ENCODE measurements at places on chromosomes 2 and 18.
A peak's percentile ranks its signal among the peaks of the same experiment; 100 is the strongest.

DNA sequence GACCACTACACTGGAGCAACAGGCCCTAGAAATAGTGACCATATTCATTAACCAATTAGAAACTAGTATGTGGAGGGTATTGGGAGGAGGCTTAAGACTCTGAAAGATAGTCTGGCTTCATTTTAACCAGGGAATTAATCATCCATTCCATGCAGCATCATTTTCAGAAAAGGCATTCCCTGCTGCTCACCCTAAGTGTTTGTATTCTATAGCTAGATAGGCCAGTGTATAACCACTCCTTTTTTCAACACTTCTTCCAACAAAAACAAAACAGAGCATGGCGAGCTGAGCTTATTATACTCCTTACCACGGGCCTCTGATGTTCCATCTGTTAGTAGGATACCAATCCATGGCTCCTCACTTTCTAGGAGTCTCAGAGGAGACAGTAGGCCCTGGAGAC is 112.0 kb upstream of the PKDCC start:
- no peak for DNase-seq

DNA sequence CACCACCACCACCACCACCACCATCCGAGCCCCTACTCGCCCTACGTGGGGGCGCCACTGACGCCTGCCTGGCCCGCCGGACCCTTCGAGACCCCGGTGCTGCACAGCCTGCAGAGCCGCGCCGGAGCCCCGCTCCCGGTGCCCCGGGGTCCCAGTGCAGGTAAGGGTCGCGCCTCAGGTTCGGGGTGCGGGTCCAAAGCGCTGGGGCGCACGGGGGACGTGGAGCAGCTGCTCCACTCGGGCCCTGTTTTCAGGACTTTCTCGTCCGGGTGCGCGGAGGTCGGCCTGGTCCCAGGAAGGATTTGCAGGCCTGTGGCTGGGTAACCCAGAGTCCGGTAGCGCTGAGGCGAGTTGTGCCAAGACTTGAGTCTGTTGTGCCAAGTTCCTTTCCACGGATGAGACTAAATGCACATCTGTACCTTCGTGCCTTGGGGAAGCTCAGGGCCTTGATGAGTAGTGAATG is 2.8 kb downstream of the GATA6 start:
- no peak for DNase-seq

DNA sequence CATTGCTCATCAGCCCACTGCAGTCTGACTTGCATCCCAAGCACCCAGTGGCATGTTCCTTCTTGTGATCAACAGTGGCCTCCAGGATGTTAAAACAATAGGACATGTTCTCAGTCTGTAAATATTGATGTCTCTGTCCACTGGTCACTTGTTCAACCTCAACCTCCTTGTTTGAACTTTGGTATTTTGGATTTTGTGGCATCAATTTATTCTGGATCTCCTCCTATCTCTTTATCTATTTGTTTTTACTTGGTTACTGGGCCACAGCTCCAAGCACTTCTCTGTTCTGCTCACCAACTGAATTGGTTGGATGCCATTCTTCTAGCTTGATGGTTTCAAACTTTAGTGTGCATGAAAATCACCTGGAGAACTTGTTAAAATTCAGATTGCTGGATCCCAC is 1414.8 kb upstream of the CELF4 start:
- DNase-seq = no peak

DNA sequence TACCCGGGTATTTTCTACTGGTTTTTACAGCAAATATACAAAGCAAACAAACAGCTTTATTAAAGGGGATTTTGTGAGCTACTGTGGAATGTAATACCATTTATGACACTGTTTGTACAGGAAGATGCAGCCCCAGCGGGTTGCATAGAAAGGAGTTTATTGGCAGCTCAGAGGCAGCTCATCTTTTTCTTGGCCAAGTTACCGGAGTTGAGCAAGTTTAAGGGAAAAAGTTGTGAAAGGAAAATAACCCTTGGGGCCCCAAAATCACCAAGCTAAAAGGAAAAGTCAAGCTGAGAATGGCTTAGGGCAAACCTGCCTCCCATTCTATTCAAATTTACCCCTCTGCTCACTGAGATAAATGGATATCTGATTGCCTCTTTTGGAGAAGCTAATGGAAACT is 60.8 kb downstream of the MOB4 start:
- DNase-seq = peak; percentile 26

GRCh38 chr2:133571249-133571648 is 3.0 kb upstream of the NCKAP5 start:
- DNase-seq = no peak

DNA sequence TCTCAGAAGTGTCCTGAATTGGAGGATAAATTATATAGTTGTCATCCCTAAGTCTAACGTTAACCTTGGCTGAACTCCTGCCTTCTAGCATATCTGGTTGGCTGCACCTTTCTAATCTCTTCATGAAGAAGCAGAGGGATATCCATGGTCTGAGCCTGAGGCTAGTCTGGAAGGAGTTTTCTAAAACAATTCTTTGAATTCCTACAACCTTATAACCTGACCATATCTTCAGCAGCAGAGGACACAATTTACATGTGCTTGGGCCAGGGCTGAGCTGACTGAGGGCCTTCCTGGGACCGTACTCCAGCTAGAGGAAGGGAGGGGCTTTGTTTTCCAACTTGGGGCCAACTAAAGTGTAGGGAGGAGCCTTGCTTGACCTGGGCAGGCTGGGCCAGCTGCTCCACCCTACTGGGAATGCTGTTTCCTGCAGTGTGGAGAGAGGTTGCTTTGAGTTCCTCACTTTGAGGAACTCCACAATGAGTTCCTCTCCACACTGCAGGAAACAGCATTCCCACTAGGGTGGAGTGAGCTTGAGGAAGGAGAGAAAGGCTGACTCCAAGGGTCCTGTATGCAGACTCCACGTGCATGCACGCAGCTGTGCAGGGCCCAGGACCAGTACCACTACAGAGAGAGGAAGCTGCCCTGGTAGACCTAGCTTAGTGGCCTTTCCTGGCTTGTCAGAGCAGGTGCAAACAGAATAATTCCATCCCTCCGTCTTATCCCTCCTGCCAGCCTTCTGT is 19.6 kb downstream of the CEP68 start:
- DNase-seq = no peak

DNA sequence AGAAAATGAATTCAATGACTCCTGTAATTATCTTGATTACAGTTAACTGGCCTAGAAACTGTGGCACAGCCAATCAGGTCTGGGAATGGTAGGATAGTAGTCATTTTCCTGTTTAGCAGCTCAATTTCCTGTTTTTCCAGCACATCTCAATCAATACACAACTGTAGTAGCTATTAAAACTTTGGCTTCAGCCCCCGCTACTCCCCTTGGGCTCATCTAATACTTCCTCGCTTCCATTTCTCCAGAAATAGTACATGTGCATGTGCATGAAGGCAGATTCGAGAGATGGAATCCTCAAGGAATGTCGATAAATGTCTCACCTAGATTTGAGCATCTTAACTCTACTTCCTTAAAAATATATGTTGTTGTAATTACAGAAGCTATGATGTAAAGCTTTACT is 9.7 kb downstream of the COBLL1 start:
- DNase-seq = no peak

DNA sequence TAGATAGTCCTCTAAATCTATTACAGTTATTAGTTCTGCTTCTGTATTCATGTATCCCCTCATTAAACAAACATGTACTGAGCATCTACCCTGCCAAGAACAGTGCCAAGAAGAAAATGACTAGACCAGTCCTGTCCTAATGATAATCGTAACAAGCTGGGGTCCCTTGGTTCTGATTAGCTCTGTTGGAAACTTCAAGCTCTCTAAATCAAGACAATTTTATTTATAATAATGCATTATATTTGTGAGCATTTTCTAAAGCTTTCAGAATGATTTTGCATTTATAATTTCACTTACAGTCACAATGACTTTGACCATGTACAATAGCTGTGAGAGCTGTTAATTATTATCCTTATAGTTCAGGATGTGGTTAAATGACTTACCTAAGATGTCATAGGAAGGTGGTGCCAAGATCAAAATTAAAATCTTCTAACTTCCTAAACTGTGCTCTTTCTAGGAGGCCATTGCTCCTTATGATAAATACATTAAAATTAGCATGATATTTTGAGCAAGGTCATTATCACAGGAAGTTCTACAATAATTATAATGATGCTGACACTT is 336.5 kb upstream of the SLC39A10 start:
- DNase-seq = no peak

DNA sequence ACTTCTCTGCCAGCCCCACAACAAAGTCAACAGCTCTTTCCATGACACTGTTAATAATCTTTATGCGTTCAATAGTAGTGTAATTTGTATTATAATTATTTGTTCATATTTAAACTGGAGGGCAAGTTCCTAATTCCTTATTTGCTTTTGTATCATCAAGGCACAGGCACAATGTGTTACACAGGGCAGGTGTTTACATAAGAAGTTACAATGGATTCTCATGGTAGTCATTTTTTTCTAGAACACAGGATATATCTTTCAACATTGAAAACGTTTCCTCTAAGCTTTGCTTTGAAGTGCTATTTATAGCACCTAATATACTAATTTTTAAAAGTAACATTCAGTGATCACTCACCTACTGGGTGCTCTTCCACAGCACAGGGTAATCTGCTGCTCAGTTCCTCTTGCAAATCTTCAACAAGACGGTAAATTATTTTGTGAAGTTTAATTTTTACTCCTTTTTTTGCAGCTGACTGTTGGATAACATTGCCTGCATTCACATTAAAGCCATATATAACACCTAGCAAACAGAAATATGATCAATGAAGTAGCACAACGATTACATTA is 7.3 kb downstream of the RPS27A start:
- DNase-seq = no peak

DNA sequence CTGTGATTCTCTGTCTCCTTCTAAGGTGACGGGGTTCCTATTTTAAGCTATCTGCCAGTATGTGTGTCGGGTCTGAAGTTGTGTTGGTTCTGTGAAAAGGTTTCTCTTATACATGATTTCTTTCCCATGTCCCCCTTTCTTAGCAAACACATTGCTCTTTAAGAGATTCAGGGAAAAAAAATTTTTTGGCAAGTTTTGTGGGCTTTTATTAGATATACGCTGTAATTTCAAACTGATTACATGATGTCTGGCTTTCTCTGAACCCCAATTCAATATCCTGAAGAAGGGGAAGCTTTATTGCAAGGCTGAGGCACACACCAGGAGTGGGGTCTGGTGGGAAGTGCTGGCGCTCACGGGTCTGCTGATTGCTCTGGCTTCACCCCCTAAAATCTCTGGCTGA is 210.6 kb downstream of the AGPS start:
- DNase-seq = no peak

DNA sequence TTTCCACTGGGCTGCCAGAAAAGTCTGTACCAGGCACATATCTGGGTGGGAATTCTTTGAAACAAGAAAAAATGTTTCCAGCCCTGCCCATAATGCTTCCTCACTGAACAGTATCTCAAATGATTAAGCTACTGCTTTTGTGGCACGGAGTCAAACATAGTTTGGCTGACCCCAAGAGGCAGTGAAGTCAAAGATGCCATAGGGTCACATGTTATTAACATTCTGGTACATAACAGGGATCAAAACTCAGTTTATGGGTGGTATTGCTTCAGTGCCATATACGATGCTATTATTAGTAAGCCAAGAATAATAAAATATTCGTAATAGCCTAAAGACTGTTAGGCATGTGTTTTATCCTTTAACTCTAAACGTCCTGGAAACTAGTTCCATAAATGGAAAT is 112.4 kb downstream of the FEZ2 start:
- DNase-seq = no peak

- DNase-seq = no peak
These were observed 853.0 kb upstream of the GCFC2 start for GRCh38 chr2:76563730-76564129.

DNA sequence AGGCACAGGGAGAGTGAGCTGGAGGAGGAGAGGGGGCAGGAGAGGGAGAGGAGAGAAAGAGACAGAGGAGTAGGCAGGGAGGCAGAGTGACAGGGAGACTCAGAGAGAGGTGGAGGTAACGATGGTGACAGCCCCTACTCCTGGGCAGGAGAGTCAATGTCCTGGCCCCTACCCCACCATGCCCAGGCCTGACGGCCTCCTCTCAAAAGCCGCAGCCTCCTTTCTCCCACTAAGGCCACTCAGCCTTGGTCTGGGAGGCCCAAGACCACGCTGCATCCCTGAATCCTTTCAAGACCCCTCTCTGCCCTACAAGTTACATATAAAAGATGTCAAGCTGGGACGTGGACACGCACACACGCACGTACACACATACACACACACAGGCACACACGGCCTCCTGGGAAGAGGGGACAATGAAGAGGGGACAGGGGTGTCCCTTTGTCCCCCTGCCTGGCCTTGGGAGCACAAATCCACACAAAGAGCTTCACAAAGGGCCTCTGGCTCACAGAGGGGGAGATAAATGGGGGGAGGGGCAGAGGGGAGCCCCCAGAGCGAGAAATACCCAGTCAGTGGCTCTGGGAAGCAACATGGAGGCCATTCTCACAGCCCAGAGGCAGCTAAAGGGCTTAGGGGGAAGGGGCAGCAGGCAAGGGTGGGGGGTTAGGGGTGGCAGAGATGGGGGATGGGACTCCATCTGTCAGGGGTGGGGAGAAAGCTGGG is 19.5 kb upstream of the TNS1 start:
- no peak for DNase-seq

DNA sequence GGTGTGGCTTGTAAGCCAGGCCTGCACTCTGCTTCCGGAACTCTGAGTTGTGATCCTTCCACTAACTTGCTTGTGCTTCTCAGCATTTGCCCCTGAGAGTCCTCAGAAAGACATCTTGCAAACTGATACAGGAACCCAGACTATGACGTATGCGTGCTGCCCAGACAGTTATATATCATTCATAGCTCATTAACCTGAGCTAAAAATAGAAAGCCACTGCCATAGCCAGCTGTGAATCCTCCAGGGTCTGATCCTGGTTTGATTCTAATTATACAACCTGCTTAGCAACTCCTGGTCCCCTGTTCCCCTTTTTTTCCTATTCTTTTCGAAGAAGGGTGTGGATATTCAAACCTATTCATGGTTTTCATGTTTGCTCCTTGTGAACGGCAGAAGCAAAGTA is 63.7 kb downstream of the MARCHF4 start:
- DNase-seq = no peak

- no peak for DNase-seq
These were observed 171.1 kb downstream of the FTCDNL1 start for GRCh38 chr2:199679883-199680282.

DNA sequence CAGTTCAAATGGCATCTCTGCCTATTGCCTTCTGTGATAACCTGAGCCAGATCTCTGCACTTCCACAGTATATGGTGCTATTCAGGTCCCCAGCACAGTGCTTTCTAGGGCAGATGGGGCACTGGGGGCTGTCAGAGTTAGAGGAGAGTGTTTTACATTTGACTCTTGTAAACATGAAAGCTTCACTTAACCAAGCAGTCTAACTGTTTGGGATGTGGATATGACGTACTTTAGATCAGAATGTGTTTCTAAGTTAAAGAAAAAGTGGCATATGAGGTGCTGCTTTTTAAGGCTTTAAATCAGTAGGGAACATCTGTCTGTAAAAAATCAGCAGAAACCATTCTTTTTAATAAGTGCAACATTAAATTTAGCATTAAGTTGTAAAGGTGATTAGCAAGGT is 75.7 kb downstream of the MYO1B start:
- DNase-seq = no peak

DNA sequence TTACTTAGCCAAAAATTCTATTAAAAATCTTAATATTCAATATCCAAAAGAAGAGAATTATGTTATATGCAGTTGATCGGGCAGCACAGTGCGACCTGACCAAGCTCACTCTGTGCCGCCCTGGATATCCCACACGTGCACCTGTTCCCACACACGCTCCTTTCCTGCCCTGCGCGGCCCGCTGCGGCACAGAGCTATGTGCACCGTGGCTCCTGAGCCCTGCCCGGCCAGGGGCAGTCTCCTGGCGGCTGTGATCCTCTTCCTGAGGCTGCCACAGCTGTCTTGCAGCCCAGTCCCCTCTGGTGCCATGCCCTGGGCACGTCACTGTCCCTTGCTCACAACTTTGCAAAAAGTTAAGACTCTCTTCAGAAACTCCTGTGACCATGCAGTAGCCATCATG is 29.3 kb downstream of the TRAPPC12 start:
- no peak for DNase-seq

Measured in HuH-7 (cell line).